Activated T-cell treated with anti-CD3 and anti-CD28 coated beads, Interleukin-2, amount 50 U/mL, for 72 hours (primary cell): ENCODE measurements at places on chromosomes 12 and 14. TPM values are rescaled to one million over a fixed set of nuclear protein-coding genes. Genes with fewer than 3 reads are reported as not detected.

GRCh38 chr12:101927036-101927435, 49.7 kb downstream of the DRAM1 start:
- peaks cover 28% of the 10 kb centered on the region for H3K27me3 ChIP-seq
- DNase-seq, result no peak
- H3K4me1 ChIP-seq, result peaks cover 25% of the 10 kb centered on the region
- H3K27ac ChIP-seq, result peak overlapping the region; percentile 52

DNA sequence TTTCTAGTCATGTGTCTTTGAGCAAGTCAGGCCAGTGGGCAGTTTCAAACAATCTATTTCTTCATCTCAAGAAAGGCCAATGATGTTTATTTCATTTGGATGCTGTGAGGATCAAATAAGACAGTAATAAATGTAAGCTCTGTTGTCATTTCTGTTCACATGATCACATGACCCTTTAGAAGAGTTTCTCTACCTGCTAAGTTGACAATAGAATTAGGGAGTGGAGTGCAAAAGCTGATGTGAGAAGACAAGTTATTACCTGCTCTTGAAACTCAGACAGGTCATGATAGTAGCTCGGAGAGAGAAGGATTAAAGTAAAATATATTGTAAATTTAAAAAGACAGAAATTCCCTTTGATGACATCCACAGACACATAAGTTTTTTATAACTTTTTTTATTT, 37.3 kb upstream of the DCN start:
- H3K36me3 ChIP-seq, result no peaks in the 10 kb centered on the region
- H3K4me1 ChIP-seq, result no peaks in the 10 kb centered on the region
- peaks cover 7% of the 10 kb centered on the region for H3K27me3 ChIP-seq
- H3K27ac ChIP-seq, result no peak overlapping the region
- no peak for DNase-seq
- H3K4me3 ChIP-seq, result no peak overlapping the region

Gene B4GALNT3
- total RNA-seq, result 1.3 TPM

DNA sequence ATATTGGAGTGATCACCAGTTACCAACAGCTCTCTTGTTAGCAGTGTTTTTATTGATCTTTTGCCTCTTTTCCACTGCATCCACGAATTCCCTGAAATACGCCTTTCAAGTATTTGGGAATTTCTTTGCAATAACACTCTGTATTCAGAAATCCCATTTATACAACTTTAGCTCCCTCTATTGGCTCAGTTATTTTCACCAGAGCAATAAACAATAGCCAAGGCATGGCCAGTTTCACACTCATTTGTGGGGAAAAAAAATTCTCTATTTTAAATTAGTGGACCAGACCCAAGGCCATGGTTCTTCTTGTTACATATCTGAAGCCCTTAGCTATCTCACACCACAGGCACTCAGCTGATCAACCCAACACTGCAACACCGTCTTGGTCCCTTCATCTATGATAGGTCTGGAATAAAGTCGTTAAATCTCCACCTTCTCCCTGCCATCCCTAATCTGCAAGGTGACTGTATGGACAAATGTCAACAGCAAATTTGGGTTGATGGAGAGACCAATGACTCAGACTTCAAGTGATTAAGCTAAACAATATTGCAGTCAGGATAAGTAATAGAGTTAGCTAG, 92.4 kb upstream of the TMEM260 start:
- no peak overlapping the region for H3K27ac ChIP-seq
- H3K4me1 ChIP-seq, result peaks cover 12% of the 10 kb centered on the region
- H3K4me3 ChIP-seq, result no peak overlapping the region
- no peaks in the 10 kb centered on the region for H3K36me3 ChIP-seq
- no peaks in the 10 kb centered on the region for H3K27me3 ChIP-seq

DNA sequence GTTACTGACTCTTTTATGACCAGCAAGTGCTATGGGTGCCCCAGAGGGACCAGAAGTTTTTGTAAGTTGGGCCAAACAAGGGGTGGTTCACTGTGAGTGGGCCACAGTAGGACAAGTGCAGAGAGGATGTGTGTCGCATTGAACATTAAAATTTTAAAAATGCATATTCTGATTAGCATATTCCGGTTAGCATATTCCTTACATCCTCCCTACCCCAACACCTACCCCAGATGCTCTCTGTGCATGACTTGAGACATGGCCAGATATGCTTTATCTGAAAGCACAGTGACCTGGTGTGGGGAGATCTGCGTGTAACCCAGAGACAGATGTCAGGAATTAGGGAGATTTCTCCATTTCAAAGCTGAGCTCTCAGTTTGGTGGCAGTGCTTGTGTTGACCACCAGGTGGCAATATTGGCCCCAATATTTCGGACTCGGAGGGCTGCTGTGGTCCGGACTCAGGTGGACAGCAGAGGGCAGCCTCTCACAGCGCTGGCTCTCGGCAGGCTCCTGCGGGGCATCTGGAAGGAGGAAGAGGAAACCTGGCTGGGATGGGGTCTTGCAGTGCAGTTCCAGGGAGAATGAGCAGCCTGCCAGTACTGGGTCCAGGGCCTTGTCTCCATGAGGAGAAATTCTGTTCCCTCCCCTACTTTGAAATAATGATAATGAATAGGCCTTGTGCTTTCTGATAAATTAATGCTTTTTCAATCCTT, 1.6 kb upstream of the CEBPE start:
- H3K4me1 ChIP-seq, result peaks cover 34% of the 10 kb centered on the region
- H3K36me3 ChIP-seq, result no peaks in the 10 kb centered on the region

Gene PMCH
- 1.2 TPM for total RNA-seq

GRCh38 chr12:123057513-123058265, 77.2 kb downstream of the ARL6IP4 start:
- H3K4me3 ChIP-seq, result no peak overlapping the region
- H3K27me3 ChIP-seq, result no peaks in the 10 kb centered on the region
- no peak for DNase-seq
- H3K27ac ChIP-seq, result no peak overlapping the region
- no peaks in the 10 kb centered on the region for H3K36me3 ChIP-seq

GRCh38 chr12:117860111-117860510, 108.7 kb downstream of the KSR2 start:
- no peaks in the 10 kb centered on the region for H3K36me3 ChIP-seq
- no peak overlapping the region for H3K4me3 ChIP-seq
- no peak overlapping the region for H3K27ac ChIP-seq
- peaks cover 14% of the 10 kb centered on the region for H3K27me3 ChIP-seq

GRCh38 chr12:67691220-67691619, 42.7 kb downstream of the DYRK2 start:
- no peak overlapping the region for H3K27ac ChIP-seq
- H3K4me1 ChIP-seq, result peaks cover 23% of the 10 kb centered on the region
- H3K27me3 ChIP-seq, result peaks cover 12% of the 10 kb centered on the region
- no peak for DNase-seq

Gene SMIM41
- not detected for total RNA-seq

DNA sequence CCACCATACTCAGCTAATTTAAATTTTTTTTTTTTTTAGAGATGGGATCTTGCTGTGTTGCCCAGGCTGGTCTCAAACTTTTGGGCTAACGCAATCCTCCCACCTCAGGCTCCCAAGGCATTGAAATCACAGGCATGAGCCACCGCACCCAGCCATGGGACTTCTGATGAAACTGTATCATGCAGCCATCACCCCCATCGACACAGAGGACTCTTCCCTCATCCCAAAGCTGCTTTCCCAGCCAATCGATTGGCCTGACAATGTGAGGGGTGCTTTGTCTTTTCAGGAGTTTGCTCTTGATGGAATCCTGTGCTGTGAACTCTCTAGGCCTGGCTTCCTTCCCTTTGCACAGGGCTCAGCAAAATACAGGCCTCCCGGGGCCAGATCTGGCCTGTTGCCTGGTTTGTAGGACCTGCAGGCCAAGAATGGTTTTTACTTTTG, 59.6 kb upstream of the NCOR2 start:
- H3K4me3 ChIP-seq, result no peak overlapping the region
- H3K36me3 ChIP-seq, result no peaks in the 10 kb centered on the region
- H3K27ac ChIP-seq, result no peak overlapping the region
- H3K27me3 ChIP-seq, result no peaks in the 10 kb centered on the region
- DNase-seq, result no peak

Gene SSTR1
- total RNA-seq, result not detected

DNA sequence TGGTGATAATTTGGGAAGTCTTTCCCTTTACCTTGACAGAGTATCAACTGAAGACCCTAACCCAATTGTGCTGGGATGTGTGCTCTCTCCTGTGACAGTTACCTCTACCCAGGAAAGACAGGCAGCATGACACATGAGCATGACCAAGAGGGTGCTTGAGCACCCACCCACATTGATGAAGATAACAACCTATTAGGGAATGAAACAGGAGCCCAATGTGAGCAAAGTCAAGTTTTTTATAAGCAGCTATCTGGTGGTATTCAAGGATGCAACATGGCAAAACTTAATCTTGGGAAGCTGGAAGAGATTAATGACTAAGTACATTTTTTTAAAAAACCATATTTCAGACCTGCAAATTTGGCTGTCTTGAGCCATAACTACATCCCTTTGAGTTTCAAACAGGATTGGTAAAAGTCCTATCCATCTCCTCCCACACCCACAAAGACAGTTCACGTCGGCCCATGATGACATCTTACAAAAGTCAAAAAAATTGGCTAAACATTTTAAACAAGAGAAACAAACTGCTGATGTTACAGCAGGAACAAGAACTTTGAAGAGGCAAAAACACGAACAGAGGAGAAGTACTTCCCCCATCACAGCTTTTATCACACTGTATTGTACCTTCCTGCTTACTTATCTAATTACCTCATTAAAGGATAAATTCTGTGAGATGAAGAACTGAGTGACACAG, 60.3 kb downstream of the MED13L start:
- no peak for DNase-seq
- no peak overlapping the region for H3K4me3 ChIP-seq
- no peaks in the 10 kb centered on the region for H3K36me3 ChIP-seq
- peaks cover 50% of the 10 kb centered on the region for H3K4me1 ChIP-seq
- no peaks in the 10 kb centered on the region for H3K27me3 ChIP-seq

Gene DIO3
- not detected for total RNA-seq

- peaks cover 54% of the 10 kb centered on the region for H3K4me1 ChIP-seq
- DNase-seq, result no peak
- H3K36me3 ChIP-seq, result no peaks in the 10 kb centered on the region
- no peaks in the 10 kb centered on the region for H3K27me3 ChIP-seq
- H3K27ac ChIP-seq, result no peak overlapping the region
These were observed 44.1 kb downstream of the ETV6 start for GRCh38 chr12:11693601-11694000.

GRCh38 chr14:56224229-56224628, 106.0 kb downstream of the PELI2 start:
- no peak for DNase-seq
- H3K4me1 ChIP-seq, result no peaks in the 10 kb centered on the region
- no peaks in the 10 kb centered on the region for H3K27me3 ChIP-seq
- no peak overlapping the region for H3K4me3 ChIP-seq
- no peak overlapping the region for H3K27ac ChIP-seq

DNA sequence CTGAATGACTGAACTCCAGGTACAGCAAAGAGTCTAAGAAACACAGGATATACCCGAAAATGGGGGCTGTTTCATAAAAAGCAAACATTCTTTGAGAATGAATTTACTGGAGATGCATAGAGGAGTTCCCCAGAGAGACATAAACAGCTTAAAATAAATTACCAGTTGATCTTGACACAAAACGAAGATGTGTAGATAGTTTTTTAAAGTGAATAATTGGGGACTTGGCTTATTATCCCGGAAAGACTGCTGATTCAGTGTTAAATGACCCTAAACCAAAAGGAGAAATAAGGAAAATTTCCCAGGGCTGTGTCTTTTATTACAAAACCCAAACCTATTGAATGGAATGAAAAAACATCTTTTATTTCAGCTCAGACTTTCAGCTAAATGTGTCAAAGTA, 1052.8 kb upstream of the TMEM132C start:
- no peaks in the 10 kb centered on the region for H3K27me3 ChIP-seq
- H3K36me3 ChIP-seq, result no peaks in the 10 kb centered on the region
- no peaks in the 10 kb centered on the region for H3K4me1 ChIP-seq

DNA sequence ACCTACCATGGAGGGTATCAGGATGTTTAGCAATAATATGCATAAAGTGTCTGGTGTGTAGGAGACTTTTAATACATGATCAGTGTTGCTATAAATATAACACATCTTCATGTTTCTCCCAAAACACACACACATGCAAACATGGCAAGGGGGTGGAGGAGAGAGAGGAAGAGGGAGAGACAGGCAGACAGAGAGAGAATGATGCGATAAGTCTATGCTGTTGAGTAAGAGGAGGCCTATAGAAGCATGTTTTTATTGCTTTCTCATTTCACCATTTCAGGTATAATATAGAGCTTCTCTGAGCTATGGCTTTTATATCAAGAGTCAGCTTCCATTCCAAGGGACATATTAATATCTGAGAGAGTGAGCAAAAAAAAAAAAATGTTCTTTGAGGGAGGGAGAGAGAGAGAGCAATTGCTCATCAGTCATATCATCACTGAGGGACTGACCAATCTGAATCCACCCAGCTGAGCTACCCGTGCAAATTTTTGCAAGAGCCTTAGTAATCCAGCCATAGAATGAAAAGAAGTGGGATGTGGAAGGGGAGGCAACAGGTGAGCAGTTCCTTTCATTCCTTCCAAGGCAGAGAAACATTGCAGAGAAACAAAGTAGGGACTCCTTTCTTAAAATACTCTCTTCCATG, 54.8 kb upstream of the RASSF8 start:
- peaks cover 7% of the 10 kb centered on the region for H3K27me3 ChIP-seq
- DNase-seq, result no peak
- no peak overlapping the region for H3K27ac ChIP-seq
- no peaks in the 10 kb centered on the region for H3K4me1 ChIP-seq
- H3K4me3 ChIP-seq, result no peak overlapping the region

Gene POTEG
- not detected for total RNA-seq

GRCh38 chr12:83826112-83826511, 1086.5 kb downstream of the SLC6A15 start:
- peak; percentile 27 for DNase-seq
- no peak overlapping the region for H3K27ac ChIP-seq
- no peaks in the 10 kb centered on the region for H3K4me1 ChIP-seq

Gene FOXM1
- 119 TPM for total RNA-seq

DNA sequence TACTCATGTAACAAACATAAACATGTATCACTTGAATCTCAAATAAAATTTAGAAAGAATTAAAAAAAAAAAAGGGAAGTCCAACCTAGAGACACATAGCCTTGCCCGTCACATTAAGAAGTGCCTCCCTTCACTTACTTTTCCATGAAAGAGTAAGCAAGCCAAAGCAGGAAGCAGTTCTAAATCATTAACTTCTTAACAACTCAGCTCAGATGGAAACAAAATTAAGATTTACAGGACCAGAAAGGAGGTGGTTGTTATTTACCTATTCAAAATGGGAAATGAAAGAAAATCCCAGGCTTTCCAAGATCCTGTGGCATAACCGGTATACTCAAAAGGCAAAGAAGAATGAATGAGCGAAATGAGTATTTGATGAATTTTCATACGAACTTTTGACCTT, 258.6 kb upstream of the DCN start:
- H3K36me3 ChIP-seq, result no peaks in the 10 kb centered on the region
- no peaks in the 10 kb centered on the region for H3K27me3 ChIP-seq
- no peak for DNase-seq
- H3K4me3 ChIP-seq, result no peak overlapping the region
- H3K4me1 ChIP-seq, result peaks cover 15% of the 10 kb centered on the region
- no peak overlapping the region for H3K27ac ChIP-seq
